ENCODE measurements at places on chromosomes 12 and 14. TPM values are rescaled to one million over a fixed set of nuclear protein-coding genes. Genes with fewer than 3 reads are reported as not detected.

Gene RNASE9
- total RNA-seq, result not detected

DNA sequence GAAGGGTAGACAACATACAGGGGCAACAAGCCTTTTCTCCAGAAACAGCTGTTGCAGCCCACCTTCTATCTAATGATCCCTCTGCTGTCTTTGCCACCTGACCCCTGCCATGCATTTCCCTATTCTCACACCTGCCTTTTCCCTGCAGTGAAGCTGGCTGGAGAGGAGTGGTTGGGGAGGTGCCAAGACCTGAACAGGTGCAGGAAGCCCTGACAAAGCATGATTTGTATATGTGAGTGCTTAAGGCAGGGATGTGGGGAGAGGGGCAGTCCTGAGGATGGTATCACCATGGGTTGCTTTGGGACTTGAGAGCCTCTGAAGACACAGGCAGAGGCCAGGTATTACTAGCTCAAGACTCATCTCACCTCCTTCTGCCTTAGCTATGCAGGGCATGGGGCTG is 2.9 kb upstream of the PFDN5 start:
- no peak for DNase-seq

Gene TCL1B
- not detected for total RNA-seq

DNA sequence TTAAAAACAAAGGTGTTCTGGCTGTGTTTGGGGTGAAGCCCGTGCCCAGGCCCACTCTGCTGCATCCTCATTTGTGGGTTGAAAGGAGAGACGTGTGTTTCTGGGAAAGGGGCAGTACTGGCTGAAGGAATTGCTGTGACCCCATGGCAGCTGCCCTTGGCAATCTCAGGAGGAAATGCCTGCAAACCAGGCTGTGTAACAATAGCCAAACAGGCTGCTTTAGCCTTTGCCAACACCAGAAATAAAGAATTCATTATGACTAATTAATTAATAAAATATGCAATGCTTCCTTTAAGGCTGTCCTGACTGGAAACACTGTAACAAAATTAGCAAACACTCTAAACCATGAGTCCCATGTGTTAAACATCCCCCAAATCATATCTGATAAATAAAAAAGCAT is 53.0 kb upstream of the KRR1 start:
- no peak for DNase-seq

Gene PTPN6
- 334 TPM for total RNA-seq

DNA sequence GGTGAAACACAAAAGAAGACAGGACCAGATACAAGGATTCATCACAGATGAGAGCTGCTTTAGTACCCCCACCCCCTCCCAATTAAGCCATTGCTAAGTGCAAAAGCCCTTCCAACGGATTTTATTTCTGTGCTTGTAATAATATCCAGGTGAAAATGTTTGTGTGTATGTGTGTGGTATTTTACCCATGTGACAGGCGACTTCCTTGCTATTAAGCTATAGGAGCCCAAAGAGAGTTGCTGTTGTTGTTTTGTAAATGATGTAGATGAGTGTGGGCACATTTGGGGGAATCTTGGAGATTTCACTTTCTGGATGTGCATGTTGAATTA is 3.2 kb upstream of the HOXC4 start:
- no peak for DNase-seq

Gene BCL2L14
- 19.4 TPM for total RNA-seq

GRCh38 chr14:105485739-105486162 is 935 bp upstream of the CRIP1 start:
- DNase-seq, result peak; percentile 38

DNA sequence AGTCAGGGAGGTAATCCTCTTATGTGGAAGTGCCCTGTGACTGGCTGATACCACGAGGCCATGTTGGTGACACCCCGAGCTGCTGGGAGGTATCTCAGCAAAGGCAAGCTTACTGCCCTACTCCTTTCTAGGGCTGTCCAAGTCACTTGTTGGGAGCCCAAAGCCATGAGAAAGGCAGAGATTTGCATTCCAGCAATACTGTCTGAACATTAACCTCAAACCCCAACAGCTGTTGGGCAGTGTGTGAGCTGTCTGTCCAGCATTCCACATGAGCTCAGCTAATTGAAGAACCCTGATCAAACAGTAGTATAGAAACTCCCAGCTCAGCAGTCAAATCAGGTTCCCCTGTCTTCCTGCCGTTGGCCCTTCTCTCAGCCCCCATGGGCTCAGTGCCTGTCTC is 9.2 kb downstream of the ABHD4 start:
- DNase-seq, result no peak

DNA sequence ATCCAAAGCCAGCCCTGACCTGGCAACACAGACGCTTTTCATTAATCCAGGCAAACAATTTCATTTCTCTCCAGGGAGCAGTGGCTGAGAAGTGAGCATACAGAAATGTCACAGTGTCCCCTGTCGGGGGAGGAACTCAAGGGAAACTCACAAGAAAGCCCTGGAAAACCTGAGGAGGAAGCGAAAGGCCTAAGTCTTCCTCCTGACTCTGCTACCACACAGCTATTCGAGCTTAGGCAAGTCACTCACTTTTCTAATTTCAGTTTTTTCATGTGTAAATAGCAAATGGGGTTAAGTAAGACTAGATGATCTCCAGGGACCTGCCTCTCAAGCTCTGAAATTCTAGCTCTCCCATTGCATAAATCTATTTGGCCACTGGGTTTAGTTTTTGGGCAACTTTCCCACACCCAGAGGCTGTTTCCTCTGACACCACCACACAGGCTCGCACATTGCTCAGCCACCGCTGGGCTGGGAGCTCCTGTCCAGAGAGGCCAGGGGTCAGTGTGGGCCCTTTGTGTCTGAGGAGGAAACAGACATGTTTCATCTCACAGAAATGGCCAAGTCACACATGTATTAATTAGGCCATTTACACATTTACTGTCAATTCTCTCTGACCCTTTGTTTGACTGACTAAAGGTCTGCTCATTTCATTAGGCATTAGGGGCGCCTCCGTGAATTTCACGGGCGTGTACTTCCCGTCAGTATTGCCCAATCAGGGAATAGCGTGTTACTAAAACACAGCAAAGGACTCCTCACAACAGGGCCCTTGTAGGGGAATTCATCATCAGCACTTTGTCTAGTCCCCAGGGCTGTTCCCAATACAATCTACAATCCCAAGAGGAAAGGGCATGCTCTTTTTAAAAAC is 9.8 kb upstream of the PNMA1 start:
- no peak for DNase-seq

DNA sequence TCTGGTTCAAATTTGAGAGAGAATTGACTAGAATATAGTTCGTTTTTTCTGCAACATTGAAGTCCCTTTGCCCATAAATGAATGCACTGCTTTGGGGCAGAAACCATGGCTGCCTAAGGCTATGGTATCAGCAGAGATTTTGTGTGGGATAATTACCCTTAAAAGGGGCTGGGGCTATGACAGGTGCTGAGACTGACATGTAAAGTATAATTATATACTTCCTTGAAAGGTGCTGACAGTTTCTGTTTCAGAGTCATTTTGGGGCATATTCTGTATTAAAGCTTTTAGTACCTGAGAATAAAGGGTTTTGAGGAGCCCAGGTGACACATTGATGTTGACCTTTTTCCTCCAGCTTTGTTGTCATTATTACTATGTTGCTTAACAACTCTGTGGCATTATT is 150.3 kb upstream of the PTPRQ start:
- DNase-seq, result no peak

- peak; percentile 90 for DNase-seq
Observed at GRCh38 chr12:55073043-55074022, 52.9 kb upstream of the OR9K2 start.

DNA sequence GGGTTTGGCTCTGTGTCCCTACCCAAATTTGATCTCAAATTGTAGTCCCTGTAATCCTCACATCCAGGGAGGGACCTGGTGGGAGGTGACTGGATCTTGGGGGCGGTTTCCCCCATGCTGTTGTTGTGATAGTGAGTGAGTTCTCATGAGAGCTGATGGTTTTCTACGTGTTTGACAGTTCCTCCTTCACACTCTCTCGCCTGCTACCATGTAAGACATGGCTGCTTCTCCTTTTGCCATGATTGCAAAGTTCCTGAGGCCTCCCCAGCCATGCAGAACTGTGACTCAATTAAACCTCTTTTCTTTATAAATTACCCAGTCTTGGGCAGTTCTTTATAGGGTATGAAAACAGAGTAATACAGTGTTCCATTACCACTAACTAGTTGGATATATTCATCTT is 10.3 kb upstream of the LRRC23 start:
- DNase-seq, result no peak

DNA sequence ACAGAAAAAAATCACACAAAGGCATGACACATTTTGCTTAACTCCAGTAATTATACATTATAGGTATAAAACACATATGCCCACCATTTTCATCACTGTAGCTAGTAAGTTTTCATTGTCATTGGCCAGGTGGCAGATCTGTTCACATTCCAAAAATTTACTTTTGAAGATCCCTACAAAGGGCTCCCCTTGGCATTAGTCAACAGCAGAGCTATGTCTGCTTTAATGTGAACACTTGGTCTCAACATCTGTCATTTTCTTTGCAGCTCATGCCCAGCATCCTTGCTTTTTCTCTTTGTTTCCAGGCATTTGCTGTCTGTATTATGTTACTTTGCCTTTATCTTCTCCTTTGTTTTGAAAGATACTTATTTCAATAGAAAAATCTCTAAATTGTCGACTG is 519.1 kb upstream of the FOXG1 start:
- DNase-seq, result no peak

Gene MYF5
- total RNA-seq, result not detected

Gene RASSF8
- total RNA-seq, result 0.32 TPM
